Activated CD4-positive, alpha-beta memory T cell treated with anti-CD3 and anti-CD28 coated beads for 36 hours (primary cell): ENCODE measurements at places on chromosomes 6 and 20. TPM values are rescaled to one million over a fixed set of nuclear protein-coding genes. Genes with fewer than 3 reads are reported as not detected.

GRCh38 chr6:163944897-163945296 lies 530.4 kb downstream of the QKI start:
- no peak for DNase-seq

GRCh38 chr6:121858986-121859385 lies 423.5 kb downstream of the GJA1 start:
- no peak for DNase-seq

Gene ZC3H12D
- 129 TPM for total RNA-seq

Gene UNC5CL
- total RNA-seq: 2.5 TPM

- no peak for DNase-seq
Observed at GRCh38 chr6:90209527-90209926, 87.1 kb downstream of the BACH2 start.

Gene CLIC5
- total RNA-seq: 8.5 TPM

Gene PSMB8
- total RNA-seq: 350 TPM

Gene ZNF512B
- 13.5 TPM for total RNA-seq

Gene MYB
- total RNA-seq: 19.7 TPM

Gene STMND1
- not detected for total RNA-seq

DNA sequence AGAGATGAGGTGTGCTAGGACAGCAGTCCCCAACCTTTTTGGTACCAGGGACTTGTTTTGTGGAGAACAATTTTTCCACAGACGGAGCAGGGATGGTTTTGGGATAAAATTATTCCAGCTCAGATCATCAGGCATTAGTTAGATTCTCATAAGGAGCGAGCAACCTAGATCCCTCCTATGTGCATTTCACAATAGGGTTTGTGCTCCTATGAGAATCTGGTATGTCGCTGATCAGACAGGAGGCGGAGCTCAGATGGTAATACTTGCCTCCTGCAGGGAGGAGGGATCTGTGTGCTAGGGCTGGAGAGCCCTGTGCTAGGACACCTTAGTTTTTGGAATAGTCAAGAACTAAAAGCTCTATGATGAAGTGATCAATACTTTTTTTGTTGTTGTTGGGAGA lies 2.5 kb downstream of the SMIM13 start:
- peak; percentile 33 for DNase-seq

DNA sequence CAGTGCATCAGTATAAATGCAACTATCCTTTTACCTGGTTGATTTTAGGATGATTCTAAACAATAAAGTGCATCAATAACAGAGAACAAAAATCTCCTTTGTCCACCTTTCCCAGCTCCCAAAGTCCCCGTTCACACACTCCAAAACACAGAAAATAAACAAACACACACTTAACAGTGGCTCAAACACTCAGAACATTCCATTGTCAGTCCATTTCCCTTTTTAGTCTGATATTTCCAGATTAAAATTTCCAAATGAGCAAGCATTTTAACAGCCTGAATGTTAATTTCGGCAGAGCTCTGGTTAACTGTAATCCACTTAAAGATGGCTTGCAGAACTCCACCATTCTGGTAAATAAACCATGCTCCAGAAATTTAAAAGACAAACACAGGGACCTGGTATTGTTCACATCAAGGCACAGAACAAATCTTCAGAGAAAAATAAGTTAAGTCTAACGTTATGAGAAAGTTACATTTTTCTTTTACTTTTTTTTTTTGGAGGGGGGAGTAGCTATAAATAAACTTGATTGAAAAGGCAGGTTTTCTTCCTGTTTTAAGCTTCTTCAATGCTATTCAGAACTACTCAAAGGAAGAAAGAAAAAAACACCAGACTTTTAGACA lies 100.8 kb downstream of the DST start:
- no peak for DNase-seq

GRCh38 chr6:135085700-135086413 lies 31.2 kb upstream of the HBS1L start:
- no peak for DNase-seq

- no peak for DNase-seq
Observed at GRCh38 chr20:10490706-10491105, 55.6 kb downstream of the SLX4IP start.

DNA sequence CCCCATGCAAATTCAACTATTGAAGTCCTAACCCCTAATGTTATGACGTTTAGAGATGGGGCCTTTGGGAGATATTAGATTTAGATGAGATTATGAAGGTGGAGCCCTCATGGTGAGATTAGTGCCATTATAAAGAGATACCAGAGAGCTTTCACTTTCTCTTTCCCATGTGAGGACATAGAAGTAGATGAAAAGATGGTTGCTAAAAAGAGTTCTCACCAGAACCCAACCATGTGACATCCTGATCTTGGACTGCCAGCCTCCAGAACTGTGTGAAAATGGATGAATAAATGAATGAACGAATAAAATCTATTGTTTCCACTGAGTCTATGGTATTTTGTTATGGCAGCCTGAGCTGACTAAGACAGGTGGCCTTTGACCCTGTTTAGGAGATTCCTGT lies 50.6 kb upstream of the FBXO30 start:
- no peak for DNase-seq

Gene DAAM2
- total RNA-seq: not detected

DNA sequence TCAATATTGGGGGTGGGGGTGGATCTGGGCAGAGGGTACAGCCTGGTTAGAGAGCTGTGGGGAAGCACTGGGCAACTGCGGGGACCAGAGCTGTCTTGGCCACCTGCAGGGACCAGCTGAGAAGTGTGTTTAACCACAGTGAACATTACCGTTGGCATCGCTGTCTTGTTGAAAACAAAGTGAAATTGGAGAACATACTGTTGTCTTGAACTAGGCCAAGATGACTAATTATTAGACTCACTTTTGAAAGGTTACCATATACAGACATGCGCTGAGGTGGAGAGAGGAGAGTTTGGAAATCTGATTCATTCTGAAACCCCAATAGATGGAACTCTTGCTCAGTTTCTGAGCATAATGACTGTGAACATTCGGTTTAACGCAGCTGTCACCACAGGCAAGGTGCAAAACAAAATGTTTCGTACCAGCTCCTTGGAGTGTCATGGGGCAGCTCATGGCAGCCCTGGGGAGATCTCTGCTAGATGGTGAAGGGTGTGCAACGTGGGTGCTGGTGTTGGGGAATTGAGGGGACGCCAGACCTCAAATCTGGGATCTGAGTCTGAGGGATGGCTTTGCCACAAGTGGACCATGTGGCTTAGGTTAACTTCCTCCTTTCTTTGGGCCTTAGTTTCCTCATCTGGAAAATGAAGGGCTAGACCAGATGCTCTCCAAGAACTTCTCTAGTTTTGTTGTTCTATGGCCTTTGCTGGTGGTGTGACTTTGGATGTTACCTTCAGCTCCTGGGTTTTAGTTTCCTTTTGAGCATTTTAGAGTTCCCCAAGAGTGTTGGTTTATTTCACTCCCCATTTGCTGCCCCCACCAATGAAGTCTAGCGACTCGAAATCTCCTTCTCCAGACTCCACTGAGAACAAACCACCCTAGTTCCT lies 24.6 kb upstream of the GTSF1L start:
- peak; percentile 84 for DNase-seq

Gene PNPLA1
- not detected for total RNA-seq

GRCh38 chr6:105739764-105740163 lies 336.9 kb upstream of the PREP start:
- no peak for DNase-seq

Gene PRDM1
- 78.9 TPM for total RNA-seq

- no peak for DNase-seq
Observed at GRCh38 chr6:148892247-148892646, 145.4 kb downstream of the UST start.

DNA sequence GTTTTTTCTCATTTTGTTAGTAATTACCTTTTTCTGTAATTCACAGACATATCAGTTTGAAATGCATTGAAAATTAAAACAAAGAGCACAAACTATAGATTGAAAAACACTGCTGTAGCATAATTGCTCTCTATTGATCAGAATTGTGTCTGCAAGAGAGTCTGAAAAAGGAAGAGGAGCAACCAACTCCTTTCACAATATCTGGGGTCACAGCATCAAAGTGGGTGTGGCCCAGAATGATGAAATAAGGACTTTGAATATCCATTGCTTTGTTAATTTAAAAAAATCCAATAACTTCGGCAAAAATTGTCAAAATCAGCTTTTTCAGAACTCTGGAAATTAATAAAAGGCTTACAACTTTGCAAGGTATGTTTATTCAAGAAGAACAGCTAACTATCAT lies 99.2 kb downstream of the MYLK4 start:
- DNase-seq: no peak

Gene SLC32A1
- not detected for total RNA-seq
